ENCODE measurements at places on chromosomes 2 and 18.

DNA sequence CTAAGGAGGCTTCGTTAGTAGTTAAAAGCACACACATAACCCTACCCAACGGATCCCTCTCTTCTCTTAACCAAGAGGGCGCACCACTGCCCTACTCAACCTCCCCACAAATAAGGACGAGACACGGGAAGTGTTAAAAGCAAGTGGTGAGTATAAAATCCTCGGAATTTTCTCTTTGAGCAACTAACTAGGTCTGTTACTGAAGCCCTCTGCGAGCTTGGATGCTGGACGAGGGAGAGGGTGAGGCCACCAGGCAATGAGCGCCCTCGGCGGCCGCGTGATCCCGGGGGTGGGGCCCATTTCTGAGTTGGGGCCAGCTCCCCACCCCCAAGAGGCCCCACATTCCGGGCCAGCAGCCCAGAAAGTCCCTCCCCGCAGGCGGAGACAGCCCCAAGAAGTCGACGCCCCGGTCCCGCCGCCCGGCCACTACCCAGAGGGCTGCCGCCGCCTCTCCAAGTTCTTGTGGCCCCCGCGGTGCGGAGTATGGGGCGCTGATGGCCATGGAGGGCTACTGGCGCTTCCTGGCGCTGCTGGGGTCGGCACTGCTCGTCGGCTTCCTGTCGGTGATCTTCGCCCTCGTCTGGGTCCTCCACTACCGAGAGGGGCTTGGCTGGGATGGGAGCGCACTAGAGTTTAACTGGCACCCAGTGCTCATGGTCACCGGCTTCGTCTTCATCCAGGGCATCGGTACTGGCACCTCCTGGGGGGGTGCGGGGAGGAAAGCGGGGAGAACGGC is at the start of gene CYBRD1:
CYBRD1 (plus strand) TSS at position 423 of the 736 bp plus-strand sequence; CDS start at position 495, 72 bp downstream.
- no peak for DNase-seq
- no peaks in the 10 kb centered on the region for H3K36me3 ChIP-seq
- H3K27ac ChIP-seq = peak within 1 kb of the TSS; percentile 31
- peak within 1 kb of the TSS; percentile 68 for H3K4me3 ChIP-seq
- H3K27me3 ChIP-seq = no peaks in the 10 kb centered on the region
- H3K4me1 ChIP-seq = peaks cover 25% of the 10 kb centered on the region

- no peak overlapping the region for H3K27ac ChIP-seq
- H3K27me3 ChIP-seq = no peaks in the 10 kb centered on the region
- H3K36me3 ChIP-seq = no peaks in the 10 kb centered on the region
Observed at GRCh38 chr18:55731594-55732042, 143.6 kb upstream of the TCF4 start.

GRCh38 chr2:180314086-180314485 is 307.0 kb upstream of the CWC22 start:
- no peaks in the 10 kb centered on the region for H3K36me3 ChIP-seq
- H3K4me1 ChIP-seq = no peaks in the 10 kb centered on the region
- no peak overlapping the region for H3K4me3 ChIP-seq
- no peak for DNase-seq

- peak; percentile 66 for DNase-seq
- peak overlapping the region; percentile 40 for H3K4me3 ChIP-seq
- H3K4me1 ChIP-seq = peaks cover 39% of the 10 kb centered on the region
- no peaks in the 10 kb centered on the region for H3K36me3 ChIP-seq
- peak overlapping the region; percentile 41 for H3K27ac ChIP-seq
Observed at GRCh38 chr2:8677646-8678592, 3.9 kb upstream of the ID2 start.

DNA sequence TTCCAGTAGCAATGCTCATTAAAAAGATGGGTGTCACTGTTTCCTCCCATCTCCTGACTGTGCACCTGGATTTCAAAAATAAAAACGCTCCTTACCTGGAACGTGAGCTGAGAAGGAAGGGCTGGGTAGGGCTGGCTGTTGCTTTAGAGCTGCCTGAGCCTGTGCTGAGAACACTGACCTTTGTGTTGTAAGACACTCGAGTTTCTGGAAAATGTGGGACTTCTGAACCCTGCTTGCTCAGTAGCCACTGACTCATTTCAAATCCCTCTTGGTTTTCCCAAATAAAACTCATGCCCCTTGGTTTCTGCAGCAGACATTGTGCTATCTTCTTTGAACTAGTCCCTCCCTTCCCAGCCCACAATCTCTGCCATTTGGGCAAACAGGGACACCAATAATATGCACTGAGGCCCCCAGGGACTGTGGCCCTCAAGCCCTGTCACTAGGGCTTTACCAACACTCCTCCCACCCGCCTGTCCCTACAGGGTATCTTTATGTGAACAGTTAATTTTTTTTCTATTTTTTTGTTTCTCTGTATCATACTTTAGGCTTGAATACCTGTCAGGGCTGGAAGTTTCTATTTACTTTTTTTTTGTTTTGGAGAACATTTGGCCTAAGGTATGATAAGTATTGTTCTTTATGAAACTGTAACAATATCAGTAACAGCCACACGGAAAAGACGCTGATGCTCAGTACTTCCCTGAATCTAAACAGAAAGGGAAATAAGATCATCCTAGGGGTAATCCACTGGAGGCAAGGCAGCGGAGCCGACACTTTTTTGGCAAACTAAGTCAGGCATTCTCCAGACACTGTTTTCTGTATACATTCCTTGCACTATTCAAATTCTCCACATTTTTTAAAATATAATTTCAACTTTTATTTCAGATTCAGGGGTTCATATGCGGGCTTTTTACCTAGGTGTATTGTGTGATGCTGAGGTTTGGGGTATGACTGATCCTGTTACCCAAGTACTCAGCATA is 280.2 kb downstream of the STK39 start:
- H3K4me3 ChIP-seq = no peak overlapping the region
- H3K27ac ChIP-seq = no peak overlapping the region

GRCh38 chr2:68414876-68415275 is 49.8 kb downstream of the PLEK start:
- H3K36me3 ChIP-seq = no peaks in the 10 kb centered on the region
- H3K27ac ChIP-seq = no peak overlapping the region
- peaks cover 49% of the 10 kb centered on the region for H3K4me1 ChIP-seq
- no peaks in the 10 kb centered on the region for H3K27me3 ChIP-seq

DNA sequence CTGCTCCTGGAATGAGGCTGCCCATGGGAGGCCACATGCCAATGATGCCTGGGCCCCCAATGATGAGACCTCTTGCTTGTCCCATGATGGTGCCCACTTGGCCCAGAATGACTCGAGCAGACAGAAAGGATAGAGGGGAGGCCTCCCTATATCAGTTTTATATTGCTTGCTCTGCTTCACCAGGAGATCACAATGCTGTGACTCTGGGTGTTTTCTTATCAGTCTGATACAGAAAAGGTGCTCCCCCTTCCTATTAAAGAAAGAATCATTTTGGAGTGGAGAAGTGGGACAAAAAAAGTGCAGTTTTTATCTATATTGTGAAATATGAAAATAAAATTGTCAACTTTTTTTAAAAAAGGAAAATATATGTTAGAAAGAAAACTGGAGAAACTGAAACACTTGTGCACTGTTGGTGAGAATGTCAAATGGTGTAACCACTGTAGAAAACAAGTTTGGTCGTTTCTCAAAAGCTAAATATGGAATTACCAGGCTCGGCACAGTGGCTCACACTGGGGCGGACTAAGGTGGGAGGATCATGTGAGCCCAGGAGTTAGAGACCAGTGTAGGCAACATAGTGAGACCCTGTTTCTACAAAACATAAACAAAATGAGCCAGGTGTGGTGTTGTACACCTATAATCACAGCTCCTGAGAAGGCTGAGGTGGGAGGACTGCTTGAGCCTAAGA is 21.8 kb downstream of the LPIN2 start:
- H3K4me3 ChIP-seq = no peak overlapping the region
- no peaks in the 10 kb centered on the region for H3K36me3 ChIP-seq
- H3K27me3 ChIP-seq = no peaks in the 10 kb centered on the region
- H3K4me1 ChIP-seq = peaks cover 9% of the 10 kb centered on the region
- DNase-seq = no peak

- H3K4me1 ChIP-seq = no peaks in the 10 kb centered on the region
- no peaks in the 10 kb centered on the region for H3K36me3 ChIP-seq
- H3K27ac ChIP-seq = no peak overlapping the region
- no peak for DNase-seq
- no peaks in the 10 kb centered on the region for H3K27me3 ChIP-seq
- H3K4me3 ChIP-seq = no peak overlapping the region
Observed at GRCh38 chr2:229084447-229084846, 186.6 kb downstream of the PID1 start.

GRCh38 chr2:17972991-17973390 is 94.5 kb downstream of the KCNS3 start:
- H3K27me3 ChIP-seq = no peaks in the 10 kb centered on the region
- no peaks in the 10 kb centered on the region for H3K4me1 ChIP-seq
- no peak for DNase-seq
- H3K36me3 ChIP-seq = no peaks in the 10 kb centered on the region

DNA sequence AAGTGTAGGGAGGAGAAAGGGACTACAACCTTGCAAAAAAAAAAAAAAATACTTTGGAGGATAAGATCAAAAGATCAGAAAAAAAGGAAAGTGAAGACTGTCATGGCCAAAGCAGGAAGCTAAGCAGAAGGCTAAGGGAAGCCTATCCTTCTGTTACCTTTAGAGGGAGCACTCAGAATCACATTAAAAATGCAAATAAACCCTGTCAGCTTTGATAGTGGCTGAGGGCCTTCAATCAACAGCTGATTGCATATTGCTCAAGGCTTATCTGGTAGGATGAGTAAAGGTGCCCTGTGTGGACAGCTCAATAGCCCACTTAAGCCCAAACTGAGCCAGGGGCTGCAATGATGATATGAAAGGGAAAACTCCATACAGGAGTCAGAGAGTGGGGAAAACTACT is 1021.2 kb downstream of the LRP1B start:
- no peaks in the 10 kb centered on the region for H3K27me3 ChIP-seq
- no peaks in the 10 kb centered on the region for H3K4me1 ChIP-seq
- DNase-seq = no peak

- no peaks in the 10 kb centered on the region for H3K4me1 ChIP-seq
- no peak overlapping the region for H3K4me3 ChIP-seq
- no peak overlapping the region for H3K27ac ChIP-seq
Observed at GRCh38 chr2:40249577-40249976, 202.3 kb downstream of the SLC8A1 start.

- H3K27me3 ChIP-seq = no peaks in the 10 kb centered on the region
- no peak for DNase-seq
- H3K4me3 ChIP-seq = no peak overlapping the region
Observed at GRCh38 chr18:12008842-12009580, 27.7 kb downstream of the IMPA2 start.

DNA sequence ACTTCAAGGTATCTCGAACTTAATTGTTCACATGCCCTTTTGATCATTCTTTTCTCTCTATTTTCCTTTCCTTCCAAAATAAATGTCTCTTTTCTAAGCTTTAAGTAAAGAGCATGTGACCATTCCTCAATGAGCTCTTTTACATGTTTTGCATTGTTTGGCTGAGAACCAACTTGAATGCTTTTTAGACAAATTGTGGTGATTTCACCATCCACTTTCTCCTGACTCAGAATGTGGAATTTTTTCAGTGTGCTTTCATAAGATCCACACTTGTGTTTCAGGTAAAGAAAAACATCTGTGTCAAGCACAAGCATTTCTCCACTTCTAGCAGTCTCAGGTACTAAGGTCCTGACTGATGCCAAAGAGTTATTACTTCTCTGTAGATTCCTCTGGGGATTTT is 10.7 kb downstream of the RBM43 start:
- no peaks in the 10 kb centered on the region for H3K4me1 ChIP-seq
- no peak overlapping the region for H3K27ac ChIP-seq
- H3K4me3 ChIP-seq = no peak overlapping the region
- H3K27me3 ChIP-seq = no peaks in the 10 kb centered on the region
- H3K36me3 ChIP-seq = peaks cover 28% of the 10 kb centered on the region

DNA sequence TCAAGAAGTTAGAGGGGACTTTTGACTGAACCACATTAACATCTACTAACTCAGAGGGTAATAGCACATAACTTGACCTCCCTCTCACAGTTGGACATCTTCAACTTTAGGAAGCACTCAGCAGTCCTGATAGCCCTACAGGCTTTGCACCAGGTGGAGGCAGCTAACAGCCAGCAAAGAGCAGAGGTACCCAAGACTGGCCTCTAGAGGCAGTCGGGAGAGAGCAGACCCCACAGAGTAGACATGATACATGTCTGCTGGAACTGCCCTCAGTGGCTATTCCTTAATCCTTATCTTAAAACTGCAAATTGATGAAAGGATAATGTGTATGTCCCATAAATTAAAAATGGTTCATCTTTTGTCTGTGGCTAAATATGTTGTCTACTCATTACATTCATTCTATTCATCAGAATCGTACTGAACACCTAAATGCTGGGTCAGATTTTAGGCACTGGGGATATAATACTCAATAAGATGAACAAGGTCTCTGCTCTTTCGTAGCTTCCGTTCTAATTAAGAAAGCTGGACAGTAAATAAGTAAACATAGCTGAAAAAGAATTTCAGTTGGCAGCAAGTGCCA is 49.8 kb downstream of the CAB39 start:
- DNase-seq = no peak
- H3K36me3 ChIP-seq = peaks cover 38% of the 10 kb centered on the region
- no peak overlapping the region for H3K4me3 ChIP-seq
- H3K27ac ChIP-seq = no peak overlapping the region
- H3K4me1 ChIP-seq = peaks cover 18% of the 10 kb centered on the region
- no peaks in the 10 kb centered on the region for H3K27me3 ChIP-seq

GRCh38 chr18:11027862-11028261 is 121.5 kb downstream of the PIEZO2 start:
- DNase-seq = no peak
- no peak overlapping the region for H3K4me3 ChIP-seq
- no peaks in the 10 kb centered on the region for H3K27me3 ChIP-seq
- H3K4me1 ChIP-seq = no peaks in the 10 kb centered on the region
- H3K27ac ChIP-seq = no peak overlapping the region

DNA sequence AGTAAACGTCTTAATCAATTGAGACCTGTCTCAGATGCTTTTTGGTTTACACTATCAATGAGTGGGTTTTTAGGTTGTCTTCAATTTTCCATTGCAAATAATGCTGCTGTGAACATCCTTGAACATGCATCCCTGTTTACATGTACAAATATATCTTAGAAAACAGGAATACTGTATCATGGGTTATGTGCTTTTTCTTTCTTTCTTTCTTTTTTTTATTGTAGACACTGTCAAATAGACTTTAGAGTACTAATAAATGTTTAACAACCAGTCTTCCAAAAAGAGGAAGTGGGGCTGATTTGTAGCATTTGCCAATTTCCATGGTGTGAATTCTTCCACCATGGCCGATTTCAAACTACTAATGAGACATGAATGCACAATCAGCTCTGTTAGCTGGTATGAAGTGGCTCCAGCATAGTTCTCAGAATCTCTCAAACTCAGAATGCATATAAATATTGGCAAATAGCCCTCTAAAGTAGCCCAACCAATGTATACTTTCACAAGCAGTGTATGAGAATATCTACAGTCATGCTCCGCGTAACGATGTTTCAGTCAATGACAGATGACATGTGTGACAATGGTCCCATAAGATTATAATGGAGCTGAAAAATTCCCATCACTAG is 50.3 kb upstream of the B3GNT2 start:
- DNase-seq = no peak
- peaks cover 2% of the 10 kb centered on the region for H3K4me1 ChIP-seq
- H3K4me3 ChIP-seq = no peak overlapping the region
- H3K27me3 ChIP-seq = no peaks in the 10 kb centered on the region
